ENCODE measurements at places on chromosomes 1 and 21. TPM values are rescaled to one million over a fixed set of nuclear protein-coding genes. Genes with fewer than 3 reads are reported as not detected.

GRCh38 chr1:93689521-93690223 is 8.0 kb upstream of the BCAR3 start:
- no peak for DNase-seq

DNA sequence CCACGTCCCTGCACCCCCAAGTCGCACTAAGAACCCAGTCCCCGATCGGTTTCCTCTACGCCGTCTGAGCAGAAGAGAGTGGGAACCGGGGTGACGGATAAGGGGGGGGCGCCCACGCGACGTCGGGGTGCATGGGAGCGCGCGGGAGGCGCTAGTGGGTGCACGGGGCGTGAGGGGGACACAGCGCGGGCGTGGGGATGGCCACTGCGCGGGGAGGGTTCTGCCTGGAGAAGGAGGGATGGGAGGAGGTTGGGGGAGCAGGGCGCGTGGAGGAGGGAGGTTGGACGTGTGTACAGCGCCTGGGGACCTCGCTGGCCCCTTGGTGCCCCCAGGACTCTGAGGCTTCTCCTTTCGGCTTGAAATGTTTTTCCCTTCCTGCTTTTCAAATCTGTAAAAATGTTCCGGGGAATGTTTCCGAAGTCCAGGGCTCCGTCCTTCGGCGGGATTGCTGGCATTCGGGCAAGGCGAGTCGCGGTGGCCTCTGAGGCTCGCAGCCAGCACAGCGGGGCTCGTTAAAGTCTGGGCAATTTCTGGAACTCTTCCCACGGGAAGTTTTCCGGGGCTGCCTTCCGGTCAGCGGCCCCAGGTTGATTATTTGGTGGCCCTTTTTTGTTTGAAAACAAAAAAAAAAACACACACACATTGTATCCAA is 13.1 kb downstream of the RNF220 start:
- no peak for DNase-seq

GRCh38 chr1:171267391-171267790 is 19.1 kb downstream of the FMO1 start:
- DNase-seq: peak; percentile 63

DNA sequence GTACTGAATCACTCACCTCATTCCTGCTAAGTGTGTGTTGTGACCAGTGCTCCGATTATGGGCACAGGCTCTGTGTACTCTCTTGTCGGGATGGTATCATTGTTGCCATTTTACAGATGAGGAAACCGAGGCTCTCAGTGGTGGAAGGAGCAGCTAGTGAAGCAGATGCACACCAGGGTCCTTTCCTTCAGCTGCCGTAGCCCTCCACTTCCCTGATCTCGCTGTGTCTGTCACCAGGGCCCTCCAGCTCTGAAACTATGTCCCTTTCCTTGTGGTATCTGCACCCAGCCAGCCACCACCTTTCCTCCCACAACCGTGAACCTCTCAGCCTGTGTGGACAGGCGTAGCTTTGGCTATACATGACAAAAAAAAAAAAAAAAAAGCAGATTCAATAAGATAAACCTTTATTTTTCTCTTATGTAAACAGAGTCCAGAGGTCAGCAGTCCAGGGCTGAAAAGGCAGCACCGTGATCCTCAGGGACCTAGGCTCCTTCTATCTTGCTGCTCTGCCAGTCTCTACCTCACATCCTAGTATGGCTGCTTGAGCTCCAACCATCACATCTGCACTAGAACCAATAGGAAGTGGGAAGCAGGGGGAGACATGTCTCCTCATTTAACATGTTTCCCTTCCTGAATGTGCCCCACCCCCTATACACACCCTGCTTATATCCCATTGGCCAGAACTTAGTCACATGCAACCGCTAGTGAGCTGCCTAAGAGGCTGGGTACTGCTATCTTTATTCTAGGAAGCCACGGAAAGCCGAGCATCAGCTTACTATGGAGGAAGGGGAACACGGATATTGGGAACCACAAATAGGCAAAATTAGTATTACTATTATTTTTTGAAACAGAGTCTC is 44.3 kb downstream of the TMEM51 start:
- no peak for DNase-seq

Gene OR2L3
- not detected for polyA plus RNA-seq

Gene OR6K6
- polyA plus RNA-seq: not detected

Gene FAM110D
- 0.98 TPM for polyA plus RNA-seq

Gene NDUFS2
- 144 TPM for polyA plus RNA-seq

Gene LCE1A
- not detected for polyA plus RNA-seq

Data from hindlimb muscle (tissue), 1 donor.